ENCODE measurements at places on chromosomes 6 and 20.
A peak's percentile ranks its signal among the peaks of the same experiment; 100 is the strongest.

- DNase-seq: no peak
Observed at GRCh38 chr6:155543166-155543847, 87.7 kb upstream of the NOX3 start.

GRCh38 chr6:57248311-57248895 lies 26.3 kb upstream of the RAB23 start:
- no peak for DNase-seq

GRCh38 chr6:6486595-6486994 lies 101.9 kb upstream of the LY86 start:
- no peak for DNase-seq

GRCh38 chr20:59146780-59147565 lies 16.6 kb upstream of the ZNF831 start:
- DNase-seq: no peak

GRCh38 chr20:39042279-39043150 lies 80.4 kb downstream of the DHX35 start:
- DNase-seq: no peak

DNA sequence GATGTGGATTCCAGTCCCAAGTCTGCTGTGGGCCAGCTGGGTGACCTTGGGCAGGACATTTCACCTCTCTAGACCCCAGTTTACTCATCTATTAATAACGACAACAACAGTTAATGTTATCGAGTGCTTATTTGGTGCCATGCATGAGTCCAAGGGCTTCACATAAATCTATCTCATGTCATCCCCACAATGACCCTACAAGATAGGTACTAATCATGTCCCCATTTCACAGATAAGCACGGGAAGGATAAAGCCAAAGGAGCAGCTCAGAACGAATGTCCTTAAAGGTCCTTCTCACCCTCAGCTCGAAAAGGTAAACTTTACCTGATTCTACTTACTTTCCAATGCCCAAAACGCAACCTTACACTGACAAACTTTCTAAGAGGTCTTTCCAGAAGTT lies 35.7 kb downstream of the TRAM2 start:
- no peak for DNase-seq

DNA sequence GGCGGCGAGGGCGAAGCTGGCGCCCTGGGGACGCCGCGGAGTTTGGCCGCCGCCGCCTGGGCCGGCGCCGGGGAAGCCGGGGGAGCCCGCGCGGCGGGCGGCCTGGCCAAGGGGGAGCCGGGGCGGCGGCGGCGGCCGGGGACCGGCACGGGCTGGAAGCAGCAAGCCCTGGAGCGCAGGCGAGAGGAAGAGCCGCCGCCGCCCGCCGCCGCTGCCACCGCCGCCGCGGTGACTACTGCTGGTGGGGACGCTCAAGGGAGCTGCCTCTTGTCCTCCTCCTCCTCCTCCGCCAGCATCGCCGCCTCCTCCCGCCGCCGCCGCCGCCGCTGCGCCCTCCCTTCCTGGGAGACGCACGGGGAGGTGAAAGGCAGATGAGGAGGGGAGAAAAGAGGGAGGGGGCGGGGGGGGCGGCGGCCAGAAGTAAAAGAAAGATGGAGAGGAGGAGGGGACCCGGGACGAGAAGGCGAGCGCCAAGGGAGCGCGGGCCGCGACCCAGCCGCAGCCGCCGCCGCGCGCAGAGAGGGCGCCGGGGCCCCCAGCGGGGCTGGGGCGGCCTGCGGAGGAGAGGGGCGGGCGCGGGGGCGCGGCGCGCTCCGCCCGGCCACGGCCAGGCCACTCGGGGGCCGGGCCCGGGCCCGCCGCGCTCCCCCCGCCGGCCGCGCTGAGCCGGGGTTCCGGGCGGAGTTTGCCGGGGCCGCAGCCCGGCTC lies 846 bp downstream of the PDE10A start:
- no peak for DNase-seq

GRCh38 chr6:137927777-137928218 lies 60.7 kb downstream of the TNFAIP3 start:
- DNase-seq: no peak

GRCh38 chr20:2839732-2840137 lies 720 bp downstream of the PCED1A start:
- no peak for DNase-seq

GRCh38 chr6:112951829-112952228 lies 604.7 kb downstream of the RFPL4B start:
- no peak for DNase-seq

DNA sequence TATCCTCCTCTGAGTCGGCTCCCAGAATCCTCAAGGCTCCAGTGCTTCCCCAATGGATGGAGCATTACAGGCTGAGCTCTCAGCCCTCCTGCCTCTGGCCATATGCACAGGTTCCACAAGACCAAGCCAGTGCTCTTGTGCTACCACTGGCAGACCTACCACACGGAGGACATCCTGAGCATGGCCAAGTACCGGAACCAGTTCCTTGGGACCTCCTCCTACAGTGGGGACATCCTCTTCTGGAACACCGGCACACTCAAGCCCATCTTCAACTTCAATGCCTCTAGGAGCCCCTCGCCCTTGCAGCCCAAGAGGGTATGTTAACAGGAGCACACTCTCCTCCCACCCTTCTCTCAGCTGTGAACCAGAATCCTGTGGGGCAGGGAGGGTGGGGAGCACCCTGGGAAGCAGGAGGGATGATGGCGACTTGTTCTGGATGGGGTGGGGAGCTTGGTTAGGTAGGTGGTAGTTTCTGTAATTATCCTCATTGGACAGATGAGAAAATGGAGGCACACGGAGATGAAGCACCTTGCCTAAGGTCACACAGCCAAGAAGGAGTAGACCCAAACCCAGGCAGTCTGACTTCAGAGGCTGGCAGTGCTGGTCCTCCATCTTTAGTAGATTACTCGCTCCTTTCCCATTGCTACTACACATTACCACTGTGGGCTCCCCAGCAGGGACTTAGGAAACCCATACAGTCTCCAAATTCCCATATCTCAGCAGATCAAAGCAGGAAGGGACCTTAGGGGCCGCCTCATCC lies 58.6 kb downstream of the EFCAB8 start:
- DNase-seq: no peak

DNA sequence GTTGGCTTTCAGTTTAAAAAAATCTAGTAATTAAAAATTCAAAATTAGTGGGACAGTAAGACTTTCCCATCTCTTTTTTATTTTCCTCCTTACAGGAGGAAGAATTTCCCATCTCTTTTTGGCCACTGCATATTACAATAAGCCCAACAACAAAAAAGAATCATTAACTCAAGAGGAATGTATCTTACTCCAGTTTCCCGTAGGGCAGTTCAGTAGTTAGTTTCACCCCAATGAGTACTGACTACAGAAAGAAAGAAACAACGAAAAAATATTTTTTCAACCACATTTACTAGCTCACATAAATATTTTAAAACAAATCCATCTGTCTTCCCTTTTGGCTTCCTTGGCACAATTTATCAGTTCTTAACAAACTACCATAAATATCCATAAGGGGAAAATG lies 14.9 kb upstream of the BLOC1S5 start:
- DNase-seq: no peak

- DNase-seq: peak; percentile 33
Observed at GRCh38 chr6:47631269-47631772, 67.1 kb upstream of the ADGRF4 start.

DNA sequence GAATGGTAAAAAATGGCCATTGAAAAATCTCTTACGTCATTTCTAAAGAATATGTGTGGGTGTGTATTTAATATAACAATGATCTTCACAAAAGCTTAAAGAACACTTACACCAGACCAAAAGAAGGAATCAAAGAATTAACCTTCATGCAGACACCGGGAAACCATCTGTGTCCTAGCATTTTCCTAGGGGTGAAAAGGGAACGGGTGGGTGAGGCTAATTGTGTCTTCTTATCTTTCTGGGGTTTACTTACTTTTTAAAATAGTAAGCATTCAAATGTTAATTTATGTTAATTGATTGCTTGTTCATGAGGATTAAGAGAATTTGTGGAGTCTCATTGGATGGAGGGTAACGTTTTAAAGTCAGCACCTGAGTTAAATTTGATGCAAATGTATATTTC lies 47.5 kb downstream of the BMP2 start:
- no peak for DNase-seq

DNA sequence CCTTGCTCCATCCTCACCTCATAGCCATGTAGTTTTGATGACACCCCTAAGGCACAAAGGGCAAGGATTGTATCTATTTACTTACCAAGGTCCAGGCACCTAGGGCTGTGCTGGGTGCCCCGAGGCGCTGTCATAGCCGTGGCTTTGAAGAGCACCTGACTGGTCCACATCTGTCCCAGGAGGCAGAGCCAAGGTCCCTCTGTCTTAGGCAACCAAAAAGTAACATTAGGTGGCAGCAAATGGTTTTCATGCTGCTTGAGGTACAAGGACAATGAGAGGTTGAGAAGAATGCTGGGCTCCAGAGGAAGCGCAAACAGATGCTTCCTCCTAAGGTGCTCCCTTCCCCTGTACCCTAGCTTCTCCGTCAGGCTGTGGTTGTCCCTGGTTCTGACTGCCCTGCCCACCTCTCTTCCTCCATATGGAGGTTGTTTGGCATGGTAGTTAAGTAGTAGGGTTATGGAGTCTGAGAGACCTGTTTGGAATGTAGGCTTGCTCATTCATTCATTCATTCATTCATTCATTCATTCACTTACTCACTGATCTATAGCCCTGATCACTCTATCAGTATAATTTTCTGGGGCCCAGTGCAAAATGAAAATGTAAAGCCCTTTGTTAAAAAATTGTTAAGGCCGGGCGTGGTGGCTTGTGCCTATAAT lies 3.0 kb upstream of the UQCC2 start:
- no peak for DNase-seq

DNA sequence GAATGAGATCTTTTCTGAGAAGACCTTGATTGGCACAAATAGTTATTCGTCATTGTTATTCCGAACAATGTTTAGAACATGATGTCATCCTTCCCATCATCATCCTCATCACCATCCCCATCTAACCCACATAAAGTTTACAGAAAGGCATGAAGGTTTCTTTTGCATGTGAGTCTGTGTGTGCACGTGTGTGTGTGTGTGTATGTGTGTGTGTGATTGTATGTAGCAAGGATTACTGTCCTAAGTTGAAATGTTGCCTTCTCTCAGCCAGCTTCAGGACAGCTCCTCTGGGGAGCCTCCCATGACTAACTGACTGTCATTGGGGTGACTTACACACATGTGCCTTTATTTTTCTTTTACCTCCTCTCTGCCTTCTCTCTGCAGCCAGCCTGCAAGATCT lies 113.5 kb downstream of the SLC22A3 start:
- no peak for DNase-seq

DNA sequence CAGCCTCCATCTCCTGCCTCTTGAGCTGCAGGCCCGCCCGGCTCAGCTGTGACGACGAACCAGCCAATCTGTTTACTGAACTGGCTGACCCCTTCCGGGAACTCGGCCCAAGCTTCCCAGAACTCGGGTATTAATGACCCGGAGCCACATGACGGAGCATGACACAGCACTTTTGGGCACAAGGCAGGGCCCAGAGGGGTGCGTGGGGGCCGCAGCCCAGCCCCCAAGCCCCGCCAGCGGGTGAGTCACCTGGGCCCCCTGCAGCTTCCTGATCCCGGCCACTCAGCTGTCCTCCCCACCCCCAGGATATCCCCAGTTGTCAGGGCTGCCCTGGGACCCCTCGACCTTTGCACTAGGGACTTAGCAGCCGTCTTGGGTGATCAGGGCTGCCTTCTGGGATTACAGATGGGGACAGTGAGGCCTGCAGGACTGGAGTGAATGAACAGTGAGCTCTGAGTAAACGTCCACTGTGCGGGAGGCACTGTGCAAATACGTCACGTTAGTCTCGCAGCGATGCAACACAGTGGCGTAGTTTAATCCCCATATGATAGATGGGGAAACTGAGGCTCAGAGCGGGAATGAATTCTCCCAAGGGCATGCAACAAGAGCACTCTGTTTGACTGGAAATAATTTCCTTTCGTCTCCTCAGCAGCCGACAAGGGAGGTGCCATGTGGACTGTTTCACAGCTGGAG lies 102.1 kb downstream of the CEBPB start:
- DNase-seq: no peak

- no peak for DNase-seq
Observed at GRCh38 chr6:100427452-100427851, 37.3 kb downstream of the SIM1 start.

GRCh38 chr6:130696806-130697205 lies 130.4 kb upstream of the SMLR1 start:
- no peak for DNase-seq

DNA sequence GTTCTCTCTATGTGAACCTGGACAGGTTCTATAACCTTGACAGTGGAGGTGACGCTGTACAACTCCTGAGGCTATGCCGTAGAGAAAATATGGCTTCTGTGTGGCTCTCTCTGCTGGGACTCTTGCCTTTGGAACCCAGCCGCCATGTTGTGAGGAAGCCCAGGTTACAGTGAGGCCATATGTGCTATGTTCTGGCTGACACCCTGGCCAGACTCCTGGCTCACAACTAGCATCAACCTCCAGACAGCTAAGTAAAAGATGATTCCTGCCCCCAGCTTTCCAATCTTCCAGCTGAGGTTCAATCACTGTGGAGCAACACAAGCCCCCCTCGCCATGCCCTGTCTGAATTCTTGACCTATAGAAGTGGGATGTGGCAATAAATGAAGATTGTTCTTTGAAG lies 57.0 kb downstream of the PPP1R3G start:
- no peak for DNase-seq

DNA sequence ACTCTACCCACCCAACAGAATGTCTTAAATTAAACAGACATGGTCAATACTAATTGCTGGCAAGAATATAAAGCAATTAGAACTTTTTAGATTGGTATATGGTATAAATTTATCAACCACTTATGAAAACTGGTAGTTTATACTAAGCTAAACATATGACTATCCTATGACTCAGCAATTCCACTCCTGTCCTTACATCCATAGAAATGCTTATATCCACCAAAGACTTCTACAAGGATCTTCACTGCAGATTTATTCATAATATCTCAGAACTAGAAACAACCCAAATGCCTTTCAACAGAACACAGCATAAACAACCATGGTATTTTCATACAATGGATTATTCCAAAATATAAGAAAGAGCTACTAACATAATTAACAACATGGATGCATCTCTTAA lies 4.6 kb downstream of the ZNF184 start:
- no peak for DNase-seq

GRCh38 chr6:137133122-137133521 lies 40.3 kb downstream of the IL22RA2 start:
- DNase-seq: no peak

GRCh38 chr20:46631874-46632446 lies 19.3 kb downstream of the SLC13A3 start:
- no peak for DNase-seq

DNA sequence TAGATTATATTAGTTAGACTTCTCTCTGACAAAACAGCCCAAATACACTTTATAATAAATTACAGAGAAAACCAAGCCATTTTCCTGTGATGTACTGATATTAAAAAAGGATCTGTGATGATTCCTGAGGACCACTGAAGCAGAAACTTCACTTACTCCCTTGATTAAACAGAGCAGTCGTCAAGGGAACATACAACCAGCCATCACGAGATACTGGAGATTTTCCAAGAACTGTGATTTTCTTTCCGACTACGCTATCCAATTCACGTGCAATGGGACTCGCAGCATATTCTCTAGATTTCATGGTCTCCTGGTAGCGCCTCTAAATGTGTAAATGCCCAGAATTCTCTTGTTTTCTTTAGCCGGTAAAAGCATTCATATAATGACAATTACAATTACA lies 377.4 kb downstream of the PHF3 start:
- no peak for DNase-seq

- DNase-seq: no peak
Observed at GRCh38 chr6:128368213-128368944, 152.0 kb downstream of the PTPRK start.
